ENCODE measurements at places on chromosomes 11 and 22.

DNA sequence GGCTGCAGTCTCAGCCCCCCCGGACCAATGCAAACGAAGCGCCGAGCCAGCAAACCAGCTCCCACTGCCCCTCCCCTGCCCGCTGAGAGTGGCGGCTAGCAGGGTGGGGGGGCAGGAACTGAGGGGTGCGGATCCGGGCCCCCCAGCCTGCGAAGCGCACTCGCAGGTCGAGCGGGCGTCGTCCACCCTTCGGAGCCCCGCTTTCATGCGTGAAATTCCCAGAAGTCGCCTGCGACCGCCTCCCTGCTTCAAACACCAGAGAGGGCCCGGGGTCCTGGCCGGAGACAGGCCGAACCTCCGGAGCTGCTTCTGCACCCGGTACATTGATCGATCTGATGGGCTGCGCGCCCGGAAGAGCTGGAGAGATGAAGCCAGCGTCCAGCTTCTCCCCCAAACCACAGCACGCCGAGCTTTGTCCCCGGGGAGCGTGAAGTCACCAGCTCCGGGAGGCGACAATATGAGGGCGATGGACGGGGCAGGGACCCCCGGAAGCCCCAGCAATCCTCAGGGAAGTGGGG is 646 bp upstream of the PATZ1 start:
- DNase-seq, result no peak

- DNase-seq, result no peak
Observed at GRCh38 chr11:19577976-19578619, 134.5 kb upstream of the NAV2 start.

DNA sequence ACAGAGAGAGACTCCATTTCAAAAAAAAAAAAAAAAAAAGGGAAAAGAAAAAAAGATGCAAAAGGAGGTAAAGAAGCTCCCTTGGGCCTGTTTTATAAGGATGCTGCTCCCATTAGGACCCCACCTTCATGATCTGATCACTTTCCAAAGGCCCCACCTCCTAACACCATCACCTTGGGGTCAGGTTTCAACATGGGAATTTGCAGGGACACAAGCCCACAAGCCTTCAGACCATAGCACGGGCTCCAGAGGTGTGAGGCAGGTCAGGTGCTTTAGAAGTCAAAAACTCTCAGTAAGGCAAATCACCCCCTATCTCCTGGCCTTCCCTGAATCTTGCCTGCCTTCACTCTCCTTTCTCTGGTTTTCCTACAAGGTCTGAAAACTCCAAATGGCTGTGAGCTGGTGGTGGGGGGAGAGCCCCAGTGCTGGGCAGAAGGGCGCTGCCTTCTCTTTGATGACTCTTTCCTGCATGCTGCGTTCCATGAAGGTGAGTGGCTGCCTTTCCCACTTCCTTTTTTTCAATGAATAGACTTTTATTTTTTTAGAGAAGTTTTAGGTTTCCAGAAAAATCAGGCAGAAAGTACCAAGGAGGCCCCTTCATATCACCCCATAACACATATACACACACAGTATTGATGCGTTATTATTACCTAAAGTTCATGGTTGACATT is 13.2 kb downstream of the ASPHD2 start:
- no peak for DNase-seq

DNA sequence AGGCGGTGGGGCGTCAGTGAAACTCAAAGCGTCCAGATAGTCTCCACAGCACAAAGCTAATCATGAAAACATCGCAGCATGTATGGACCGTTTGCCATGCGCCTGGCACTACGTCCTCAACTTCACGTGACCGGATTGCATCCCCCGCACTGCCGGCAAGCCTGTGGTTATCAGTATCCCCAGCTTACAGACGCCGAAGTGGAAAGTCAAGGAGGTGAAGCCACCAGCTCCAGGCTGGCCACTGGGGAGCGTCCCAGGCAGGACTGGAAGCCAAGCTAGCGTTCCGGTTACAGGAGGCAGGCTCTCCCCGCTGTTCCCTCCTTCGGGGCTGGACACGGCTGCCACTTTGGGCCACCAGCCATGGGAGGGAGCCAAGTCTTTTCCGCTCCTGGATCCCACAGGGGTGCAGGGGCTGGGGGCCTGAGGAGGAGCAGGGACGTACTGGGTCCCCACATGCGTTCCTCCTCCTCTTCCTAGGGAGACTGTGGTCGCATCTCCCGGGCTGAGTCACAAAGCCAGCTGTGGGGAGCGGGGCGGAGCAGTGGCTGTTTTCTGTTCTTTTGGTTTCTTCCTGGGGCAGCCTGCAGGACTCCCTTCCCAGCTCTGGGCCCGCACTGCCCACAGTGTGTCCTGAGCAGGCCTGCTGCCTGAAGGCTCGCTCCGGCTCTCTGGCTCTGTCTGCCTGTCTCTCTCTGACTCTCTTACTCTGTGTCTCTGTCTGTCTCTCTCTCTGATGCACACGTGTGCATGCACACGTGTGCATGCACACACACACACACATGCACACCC is 4.3 kb upstream of the OSBPL5 start:
- no peak for DNase-seq

DNA sequence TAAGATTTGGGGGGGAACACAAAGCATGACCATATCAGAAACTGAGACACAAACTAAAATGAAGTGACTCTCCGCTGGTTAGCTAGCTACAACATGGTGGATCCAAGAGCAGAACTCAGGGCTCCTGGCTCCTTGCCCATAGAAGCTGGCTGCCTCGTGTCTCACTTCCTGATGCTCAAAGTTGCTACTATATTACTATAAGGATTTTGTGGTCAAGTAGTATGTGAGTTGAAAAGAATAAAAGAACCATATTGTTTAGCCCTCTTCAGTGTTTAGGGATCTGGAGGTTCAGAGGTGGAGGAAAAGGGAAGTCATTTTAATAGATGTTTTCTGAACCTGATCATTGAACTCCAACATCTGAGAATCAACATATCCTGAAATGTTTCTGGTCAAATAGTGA is 16.9 kb upstream of the SIK2 start:
- DNase-seq, result no peak

DNA sequence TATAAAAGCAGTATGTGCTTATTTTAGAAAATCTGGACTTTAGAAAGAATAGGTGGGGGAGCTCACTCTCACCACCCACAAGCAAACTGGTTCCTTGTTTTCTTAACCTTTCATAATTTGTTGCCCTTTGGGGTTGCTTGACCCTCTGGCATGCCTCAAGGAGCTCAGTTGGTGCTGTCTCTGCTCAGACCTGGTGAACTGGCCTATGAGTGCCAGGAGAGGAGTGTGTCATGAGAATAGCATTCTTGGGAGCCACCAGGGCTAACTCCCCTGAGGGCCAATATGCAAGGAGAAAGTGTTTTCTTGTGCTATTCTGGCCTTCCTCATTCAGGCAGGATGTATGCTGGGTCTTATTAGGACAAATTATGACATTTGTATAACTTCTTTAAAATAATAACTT is 21.0 kb upstream of the AMOTL1 start:
- no peak for DNase-seq

GRCh38 chr11:102293873-102294601 is 23.2 kb upstream of the BIRC3 start:
- DNase-seq, result no peak

DNA sequence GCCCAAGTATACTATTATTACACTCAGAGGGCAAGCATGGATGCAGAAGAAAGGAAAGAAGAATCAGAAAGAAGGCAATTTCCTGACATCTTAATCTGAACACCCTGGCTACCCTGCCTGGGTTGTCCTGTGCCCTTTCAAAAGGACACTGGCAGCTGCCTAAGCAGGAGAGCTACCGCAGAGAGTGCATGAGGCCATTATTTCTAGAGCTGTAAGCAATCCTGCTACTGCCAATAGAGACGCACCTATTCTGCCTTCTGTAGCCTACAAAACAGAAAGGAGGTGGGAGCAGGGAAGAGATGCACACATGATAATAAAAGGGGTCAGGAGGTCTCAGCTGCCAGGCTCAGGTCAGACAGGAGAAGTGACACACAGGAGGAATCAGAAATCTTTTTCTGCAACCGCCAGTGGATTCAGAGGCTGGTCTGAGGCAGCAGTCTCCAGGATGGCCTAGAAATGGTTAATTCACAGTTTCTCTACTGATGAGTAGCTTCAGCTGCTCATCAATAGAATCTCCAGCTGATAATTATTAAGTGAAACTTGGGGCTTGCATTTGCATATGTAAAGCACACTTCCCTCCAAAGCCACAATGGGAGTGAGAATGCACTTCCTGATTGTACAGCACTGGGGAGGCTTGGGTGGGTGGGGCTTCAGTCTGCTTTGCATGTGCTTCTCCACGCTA is 253.9 kb downstream of the LARGE1 start:
- DNase-seq, result no peak

DNA sequence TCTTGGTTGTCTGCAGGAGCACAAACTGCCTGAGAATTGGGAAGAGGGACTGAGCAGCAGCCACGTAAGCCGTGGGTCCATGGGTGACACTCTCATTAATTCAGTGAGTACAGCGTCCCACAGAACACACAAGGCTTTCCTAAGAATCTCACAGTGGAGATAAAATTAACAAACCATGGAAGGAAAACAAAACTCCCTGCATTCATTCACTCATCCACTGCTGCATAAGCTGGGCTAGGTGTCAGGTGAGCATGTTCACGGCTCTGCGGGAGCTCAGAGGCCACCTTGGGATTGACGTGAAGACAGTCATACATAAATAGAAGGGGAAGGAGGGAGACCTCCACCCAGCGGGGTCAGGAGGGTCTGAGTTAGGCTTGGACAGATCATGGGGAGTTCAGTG is 1442.7 kb downstream of the TBC1D22A start:
- no peak for DNase-seq

DNA sequence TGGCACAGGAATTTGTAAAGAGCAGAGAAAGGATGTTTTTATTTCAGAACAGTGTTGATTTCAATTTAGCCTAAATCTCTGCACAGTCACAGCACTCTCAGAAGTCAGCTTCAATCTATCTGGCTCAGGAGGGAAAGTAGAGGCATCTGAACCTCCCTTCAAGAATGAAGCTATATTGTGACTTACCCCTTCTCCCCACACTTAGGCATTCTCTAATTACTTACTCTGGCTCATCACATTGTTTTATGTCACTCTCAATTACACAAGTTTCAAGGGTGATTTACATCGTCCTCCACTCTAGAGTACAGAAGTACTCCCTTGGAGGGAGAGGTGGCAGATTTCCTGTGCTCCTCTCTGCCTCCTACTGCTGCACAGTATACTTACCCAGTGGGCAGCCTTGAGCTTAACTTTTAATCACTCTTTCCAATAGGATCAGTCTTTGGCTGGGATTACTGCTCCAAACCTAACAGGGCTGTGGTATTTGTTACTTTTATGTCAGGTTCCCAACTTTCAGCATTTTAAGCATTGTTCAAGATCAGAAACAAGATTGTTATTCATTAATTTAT is 211.4 kb downstream of the AASDHPPT start:
- no peak for DNase-seq

GRCh38 chr11:112844517-112844916 is 116.7 kb upstream of the NCAM1 start:
- no peak for DNase-seq

All from cortex of kidney (tissue), 1 donor.